SK-N-DZ (cell line): ENCODE measurements at places on chromosomes 5 and 9.

DNA sequence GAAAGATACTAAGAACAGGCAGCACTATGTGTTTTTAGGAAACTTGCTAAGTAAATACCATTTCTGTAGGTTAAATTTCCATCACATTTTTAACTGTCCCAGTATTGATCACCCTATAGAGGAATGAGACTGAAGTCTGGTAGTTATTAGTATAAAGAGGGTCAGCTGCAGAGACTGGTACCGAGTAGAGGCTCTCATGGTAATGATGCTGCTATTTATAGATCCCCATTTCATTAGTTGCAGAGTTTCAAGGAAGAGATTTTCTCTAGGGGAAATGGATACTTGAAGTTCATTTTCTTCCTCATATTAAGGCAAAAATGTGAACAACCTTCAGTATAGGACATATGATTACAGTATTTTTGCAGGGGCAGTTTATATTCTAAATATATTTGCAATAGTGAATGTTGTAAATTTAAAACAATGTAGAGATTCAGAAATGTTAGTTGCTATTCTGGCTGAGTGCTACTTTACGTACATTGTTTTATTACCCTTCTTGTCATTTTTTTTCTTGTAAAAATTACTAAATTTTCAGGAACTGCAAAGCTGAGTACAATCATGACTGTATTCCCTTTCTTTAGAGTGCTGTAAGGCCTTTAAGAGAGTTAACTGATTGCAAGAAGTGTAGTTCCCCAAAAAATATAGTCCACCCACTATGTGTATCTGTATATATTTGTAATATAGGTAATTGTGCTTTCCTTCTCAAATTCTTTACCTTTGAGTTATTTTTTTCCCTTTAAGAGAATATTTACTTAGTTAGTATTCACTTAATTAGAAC lies 14.7 kb downstream of the PBX3 start:
- no peak for DNase-seq

- DNase-seq = no peak
Observed at GRCh38 chr5:123261752-123262151, 161.5 kb downstream of the CEP120 start.

DNA sequence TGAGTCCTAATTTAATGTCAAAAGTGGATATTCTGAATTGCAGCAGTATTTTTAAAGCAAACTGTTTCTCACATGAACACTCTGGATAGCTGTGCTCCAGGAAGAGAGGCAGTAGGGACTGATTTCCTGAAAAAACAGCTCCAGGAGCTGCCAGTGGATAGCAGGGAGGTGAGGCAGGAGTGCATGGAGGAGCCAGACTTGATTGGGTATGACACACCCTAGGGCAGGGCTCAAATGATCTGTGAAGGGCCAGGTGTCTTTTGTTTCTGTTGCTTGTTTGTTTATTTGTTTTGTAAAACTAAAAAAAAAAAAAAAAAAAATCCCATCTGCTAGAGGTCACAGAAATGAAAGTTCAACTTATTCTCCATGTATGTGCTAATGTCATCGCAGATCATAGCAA lies 83.4 kb downstream of the ADRB2 start:
- no peak for DNase-seq

DNA sequence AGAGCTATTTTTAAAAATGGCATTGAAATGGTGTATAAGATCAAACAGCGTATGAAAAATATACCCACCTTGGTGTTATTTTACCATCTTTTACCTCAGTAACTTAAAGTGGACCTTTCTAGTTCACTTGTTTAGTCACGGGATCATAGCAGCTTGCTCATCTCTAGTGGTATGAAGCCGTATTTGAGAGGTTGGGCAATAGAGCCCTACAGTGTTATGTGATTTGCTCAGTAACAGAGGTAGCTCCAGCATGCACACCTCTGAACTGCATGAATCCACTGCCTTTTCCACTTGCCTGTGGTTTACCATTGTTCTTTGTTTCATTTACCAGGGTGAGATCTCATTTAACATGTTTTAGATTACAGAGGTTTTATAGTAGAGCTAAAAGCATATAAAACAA lies 134.4 kb downstream of the ATG10 start:
- DNase-seq = no peak

DNA sequence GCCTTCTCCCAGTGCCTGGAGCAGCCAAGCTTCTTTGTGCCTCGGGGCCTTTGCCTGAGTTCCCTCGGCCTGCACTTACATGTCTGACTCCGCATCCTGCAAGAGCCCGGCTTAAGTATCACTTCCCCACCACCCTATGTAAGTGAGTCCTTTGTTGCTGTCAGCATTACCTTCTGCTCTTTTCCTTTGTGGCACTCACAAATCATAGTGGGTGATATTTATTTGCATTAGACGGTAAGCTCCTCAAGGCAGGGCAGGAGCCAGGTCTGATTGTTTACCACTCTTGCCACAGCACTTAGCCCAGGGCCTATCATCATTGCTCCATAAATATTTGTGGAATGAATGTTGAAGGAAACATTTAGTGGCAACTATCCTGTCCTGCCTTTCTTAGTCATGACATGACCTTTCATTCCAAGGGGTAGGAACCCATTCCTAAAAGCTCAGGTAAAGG lies 4.8 kb downstream of the GM2A start:
- DNase-seq = no peak

- no peak for DNase-seq
Observed at GRCh38 chr5:164722702-164723101, 1217.3 kb downstream of the MAT2B start.

DNA sequence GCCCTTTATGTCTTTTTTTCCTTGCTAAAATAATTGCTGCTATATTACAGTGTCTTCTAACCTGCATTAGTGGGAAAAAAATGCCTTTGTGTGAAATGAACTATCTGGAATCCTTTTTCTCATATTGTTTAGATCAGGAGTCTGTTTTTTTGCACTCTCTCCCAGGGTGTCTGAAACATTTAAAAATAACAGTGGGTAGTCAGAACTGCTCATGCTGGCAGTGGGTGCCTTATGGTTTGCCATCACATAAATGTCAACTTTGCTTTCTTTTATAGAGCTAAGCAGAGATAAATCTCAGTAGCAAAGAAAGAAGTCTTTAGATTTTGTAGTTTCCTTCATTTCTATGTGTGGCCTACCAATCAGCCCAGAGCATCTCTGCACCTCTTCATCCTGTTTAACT lies 347.8 kb upstream of the RGMB start:
- no peak for DNase-seq

DNA sequence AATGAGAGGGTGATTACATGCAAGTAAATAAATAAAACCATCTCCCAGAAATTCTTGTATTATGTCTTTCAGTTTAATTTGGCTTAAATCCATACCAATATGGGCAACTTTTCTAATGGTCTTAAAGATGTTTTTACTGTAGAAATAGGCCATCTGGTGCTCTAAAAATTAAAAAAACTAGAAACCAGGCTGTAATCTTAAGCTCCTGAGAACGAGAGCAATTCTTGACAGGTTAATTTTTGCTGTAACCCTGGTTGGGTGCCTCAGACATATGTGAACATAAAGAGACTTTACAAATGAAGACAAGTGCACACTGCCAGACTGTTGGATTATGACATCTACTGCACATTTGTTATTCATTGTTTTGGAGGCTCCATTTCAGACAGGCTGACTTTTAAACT lies 246.8 kb upstream of the DAB2 start:
- DNase-seq = no peak

DNA sequence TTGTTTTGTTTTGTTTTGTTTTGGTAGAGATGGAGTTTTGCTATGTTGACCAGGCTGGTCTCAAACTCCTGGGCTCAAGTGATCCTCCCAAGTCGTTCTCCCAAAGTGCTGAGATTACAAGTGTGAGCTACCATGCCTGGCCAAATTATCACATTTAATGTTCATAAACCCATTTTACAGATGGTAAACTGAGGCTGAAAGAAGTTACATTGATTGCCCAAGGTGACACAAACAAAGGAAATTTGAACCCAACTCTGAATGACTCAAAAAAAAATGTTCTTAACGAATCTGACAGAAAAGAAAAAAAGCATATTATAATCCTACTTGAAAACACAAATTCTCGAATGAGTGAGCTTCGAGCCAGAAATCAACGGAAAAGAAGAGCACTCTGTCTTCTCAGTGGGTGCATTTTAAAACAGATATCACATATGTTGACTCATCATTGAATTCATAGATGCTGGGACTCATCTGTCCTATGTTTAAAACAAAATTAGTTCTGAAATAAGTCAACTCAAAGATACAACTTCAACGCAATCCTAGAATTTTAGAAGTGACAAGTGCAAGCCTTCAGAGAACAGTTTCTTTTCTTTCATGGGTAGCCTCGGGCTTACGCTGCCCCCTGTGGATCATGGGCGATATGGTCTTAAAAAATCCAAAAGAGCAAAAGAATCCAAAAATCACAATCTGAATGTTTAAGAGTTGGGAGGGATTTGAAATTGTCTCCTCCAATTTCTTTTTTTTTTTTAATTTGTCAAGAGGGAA lies 28.4 kb downstream of the TIMD4 start:
- no peak for DNase-seq

DNA sequence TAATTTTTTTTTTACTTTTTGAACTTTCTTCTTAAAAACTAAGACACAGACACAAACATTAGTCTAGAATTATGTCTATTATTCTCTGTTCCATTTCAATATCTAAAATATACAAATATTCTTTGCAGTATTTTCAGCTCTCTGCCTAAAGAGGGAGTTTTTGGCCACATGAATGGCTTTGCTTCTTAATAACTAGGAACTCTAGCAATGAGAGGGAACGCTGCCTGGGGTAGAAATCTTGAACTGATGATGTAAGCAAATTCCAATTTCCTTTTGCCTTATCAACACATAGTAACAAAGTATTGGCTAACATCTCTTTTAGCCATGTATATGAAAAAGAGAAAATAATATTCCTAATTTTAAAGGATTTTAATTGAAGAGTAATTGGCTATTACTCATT lies 51.9 kb downstream of the SLC25A46 start:
- DNase-seq = no peak

DNA sequence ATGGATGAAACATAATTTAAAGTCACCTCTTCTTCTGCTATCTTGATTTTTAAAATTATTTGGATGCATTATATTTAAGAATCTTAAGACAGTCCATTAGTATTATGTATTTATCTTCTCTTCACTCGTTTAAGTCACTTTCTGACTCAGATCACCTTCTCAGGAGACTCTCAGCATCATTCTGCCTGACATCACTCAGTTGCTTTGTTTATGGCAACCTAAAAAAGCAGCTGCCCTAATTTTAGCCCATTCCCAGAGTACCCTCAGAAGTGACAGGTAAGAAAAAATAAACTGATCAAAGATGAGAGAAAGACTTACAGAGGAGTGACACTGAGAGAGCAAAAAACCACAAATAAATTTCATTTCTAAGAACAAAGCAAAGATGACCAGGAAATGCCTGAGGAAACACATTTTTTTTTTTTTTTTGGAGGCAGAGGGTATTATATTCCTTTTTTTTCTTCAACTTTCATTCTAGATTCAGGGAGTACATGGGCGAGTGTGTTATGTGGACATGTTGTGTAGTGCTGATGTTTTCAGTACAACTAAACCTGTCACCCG lies 140.5 kb downstream of the MUSK start:
- no peak for DNase-seq

DNA sequence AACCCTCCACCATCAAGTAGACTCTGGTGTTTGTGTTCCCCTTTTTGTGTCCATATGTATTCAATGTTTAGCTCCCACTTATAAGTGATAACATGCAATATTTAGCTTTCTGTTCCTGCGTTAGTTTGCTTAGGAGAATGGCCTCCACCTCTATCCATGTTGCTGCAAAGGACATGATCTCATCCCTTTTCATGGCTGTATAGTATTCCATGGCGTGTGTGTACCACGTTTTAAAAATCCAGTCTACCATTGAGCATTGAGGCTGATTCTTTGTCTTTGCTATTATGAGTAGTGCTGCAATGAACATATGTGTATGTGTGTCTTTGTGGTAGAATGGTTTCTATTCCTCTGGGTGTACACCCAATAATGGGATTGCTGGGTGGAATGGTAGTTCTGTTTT lies 140.1 kb downstream of the BASP1 start:
- DNase-seq = no peak

DNA sequence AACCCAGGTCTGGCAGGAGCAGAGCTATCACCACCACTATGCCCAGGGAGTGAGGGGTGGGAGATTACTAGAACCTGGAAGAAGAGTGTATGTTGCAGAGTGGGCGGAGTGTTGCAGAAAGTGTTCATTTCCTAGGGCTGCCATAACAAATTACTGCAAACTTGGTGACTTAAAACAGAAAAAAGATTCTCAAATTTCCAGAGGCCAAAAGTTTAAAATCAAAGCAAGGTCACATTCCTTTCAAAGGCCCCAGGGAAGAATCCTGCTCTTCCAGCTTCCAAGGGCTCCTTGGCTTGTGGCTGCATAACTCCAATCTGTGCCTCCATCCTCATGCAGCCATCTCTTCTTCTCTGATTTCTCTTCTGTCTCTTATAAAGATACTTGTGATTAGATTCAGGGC lies 30.6 kb upstream of the SPINK4 start:
- peak; percentile 52 for DNase-seq

DNA sequence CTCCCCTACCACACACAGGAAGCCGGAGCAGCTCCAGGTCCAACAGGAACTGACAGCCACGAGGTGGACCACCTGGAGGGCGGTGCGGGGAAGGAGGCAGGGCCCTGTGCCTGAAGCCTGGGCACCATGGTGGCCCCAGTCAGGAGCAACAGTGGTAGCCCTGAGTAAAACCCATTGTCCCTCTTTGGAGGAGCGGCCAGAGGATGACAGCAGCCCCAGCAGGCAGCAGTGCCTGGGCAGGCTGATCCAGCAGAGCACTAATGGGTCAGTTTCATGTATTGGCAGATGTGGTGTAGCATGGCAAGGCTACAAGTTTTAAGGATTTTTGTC lies 47.7 kb upstream of the GARNL3 start:
- DNase-seq = no peak

DNA sequence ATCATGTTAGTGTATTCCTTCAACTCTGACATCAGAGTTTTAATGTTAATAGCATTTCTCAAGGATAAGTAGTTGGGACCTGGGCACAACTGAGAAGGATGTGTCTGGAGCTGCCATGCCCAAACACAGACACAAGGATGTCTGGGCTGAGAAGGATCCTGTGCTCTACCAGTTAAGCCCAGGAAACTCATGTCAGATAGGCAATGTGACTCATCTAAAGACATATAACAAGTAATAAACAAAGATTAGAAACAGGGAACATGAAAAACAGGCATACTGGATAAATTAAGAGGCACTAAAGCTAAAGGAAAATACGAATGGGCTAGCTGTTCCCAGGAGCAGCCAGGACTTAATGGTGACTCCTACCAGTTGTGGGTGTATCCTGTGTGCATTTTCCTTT lies 9.1 kb upstream of the EGFLAM start:
- DNase-seq = no peak
